ENCODE measurements at places on chromosomes 2 and 18.

DNA sequence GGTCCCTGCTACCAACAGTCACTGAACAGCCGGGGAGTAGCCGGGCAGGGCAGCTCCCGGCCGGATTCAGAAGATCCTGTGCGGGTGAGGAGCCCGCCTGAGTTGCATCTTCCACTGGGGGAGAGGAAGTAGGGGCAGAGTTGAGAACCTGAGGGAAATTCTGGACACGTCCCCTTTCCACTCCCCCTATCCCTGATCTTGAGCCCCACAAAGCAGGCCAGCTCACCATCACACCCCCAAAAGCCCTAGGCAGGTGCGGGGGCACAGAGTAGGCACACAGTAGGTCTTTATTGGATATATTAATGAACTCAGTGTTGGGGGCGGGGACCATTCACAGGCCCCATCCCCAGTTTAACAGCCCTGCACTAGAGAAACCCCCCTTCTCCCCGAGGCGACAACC, 81.9 kb upstream of the UXS1 start:
- DNase-seq: peak; percentile 5

GRCh38 chr2:5365871-5366461, 326.2 kb upstream of the SOX11 start:
- DNase-seq: no peak

DNA sequence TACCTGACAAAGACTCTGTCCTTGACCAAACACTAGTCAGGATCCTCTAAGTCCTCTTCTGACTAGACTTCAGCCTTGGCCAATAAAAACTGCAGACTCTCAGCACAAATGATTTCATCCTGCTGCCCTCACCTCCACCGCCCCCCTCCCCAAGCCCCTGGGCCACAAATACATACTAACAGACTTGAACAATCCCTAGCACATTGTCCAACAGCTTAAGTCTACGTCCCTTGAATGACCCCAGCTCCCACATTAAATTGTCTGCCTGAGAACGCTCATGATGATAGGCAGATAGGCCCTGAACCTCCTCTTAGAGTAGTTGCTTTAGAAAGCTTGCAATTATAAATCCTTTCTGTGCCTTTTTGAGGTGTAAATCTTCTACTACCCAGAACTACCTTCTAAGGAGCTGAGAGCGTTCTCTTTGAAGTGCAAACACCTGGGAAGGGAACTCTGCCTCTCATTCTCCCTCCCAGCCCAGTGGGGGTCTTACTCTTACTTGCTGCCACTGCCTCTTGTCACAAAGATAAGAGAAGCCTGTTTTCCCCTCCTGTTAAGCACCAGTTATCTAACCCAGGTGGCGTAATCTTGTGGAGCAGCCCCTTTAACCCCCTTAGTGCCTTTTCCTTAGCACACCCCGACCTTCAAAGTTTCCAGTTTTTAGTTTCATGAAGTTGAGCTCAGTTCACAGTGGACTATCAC, 1225.6 kb downstream of the LRP1B start:
- no peak for DNase-seq

DNA sequence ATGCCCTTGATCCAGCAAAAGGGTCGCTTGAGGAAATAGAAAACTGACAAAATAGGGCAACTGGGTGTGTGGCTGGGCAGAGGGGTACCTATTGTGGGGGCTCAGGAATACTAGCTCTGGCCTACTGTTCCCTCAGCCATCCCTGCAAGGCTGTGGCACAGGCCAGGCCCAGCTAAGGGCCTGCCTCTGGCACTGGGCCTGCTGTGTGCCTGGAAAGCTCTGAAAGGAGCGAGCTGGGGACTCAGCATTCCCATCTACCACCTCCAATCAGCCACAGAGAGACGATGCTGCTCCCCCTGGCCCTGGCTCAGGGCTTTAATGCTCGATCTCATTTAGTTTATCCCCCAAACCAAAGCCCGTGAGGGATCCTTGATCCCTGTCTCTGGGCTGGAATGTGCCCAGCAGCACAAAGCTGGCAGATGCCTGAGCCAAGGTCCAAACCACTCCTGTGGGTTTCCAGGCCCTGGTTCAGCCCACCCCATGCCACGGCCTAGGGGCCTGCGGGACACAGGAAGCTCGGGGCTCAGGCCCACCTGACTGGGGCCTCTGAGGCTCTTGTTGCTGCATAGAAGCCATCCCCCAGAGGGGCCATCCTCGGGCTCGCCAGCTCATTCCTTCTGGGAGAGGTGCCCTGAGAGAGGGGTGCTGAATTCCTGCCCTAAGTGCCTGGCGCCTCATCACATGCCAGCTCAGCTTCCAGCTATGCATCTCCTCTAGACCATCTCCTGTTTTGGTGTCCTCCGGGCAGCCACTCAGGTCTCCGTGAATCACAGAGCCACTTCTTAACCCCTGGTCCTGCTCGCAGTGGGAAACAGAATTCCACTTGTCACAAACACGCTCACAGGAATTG, 43.0 kb upstream of the KCNF1 start:
- DNase-seq: peak; percentile 64

DNA sequence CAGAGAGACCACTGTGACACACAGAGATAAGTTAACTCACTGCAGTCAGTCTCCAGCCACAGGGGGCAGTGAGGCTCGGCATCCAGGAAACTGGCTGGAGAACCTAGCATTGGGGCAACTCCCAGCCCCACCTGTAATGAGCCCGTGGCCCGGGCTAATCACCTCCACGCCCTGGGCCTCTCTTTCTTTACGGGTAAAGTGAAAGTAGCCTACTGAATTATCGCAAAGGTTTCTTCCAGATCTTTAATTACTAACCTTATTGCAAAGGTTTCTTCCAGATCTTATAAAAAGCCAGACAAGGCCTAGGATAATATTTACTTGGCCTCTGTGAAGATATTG, 45.7 kb upstream of the ACAA2 start:
- no peak for DNase-seq
